ENCODE measurements at places on chromosomes 13 and 19.

- DNase-seq, result no peak
These were observed 254.5 kb upstream of the DACH1 start for GRCh38 chr13:72121466-72121865.

GRCh38 chr13:63460462-63461090 is 2044.9 kb upstream of the PCDH20 start:
- DNase-seq, result no peak

DNA sequence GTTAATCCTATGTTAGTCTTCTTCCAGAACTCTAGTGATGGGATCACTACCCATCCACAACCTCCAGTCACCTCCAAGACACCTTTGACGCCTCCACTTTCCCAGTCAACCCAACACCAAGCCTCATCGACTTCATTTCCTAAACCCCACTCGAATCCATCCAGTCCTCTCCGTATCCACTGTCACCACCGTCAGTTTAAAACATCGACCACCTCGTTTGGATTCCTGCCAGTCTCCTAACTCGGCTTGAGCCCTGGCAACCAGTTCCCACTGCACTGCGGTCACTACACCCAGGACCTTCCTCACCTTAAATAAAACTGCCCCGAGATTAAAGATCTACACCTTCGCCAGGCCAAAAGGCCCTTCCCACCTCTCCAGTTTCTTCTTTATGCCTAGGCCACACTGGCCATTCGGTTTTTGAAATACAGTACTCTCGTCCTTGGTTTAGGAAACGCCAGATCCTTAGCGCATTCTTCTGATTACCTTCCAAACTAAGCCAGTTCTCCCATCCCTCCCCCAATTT is 1.2 kb downstream of the MTIF3 start:
- DNase-seq, result no peak

DNA sequence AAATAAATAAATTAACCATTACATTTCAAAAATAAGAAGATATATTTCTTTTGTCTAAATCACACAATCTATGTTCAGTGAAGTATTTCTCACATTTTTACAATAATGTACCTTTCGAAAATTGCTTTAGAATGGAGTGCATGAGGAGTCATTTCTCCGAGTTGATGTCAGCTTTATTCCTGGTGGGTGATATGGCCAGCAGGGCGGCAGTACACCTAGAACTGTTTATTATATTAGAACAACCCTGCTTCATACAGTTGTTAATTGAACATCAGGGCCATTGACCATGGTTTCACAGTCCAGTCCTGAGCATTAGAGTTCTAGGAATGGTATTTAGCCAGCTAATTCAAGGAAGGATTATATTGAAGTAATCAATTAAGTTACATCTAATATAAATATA is 696.3 kb upstream of the SLC10A2 start:
- no peak for DNase-seq

- no peak for DNase-seq
These were observed 538 bp downstream of the ZNF428 start for GRCh38 chr19:43618921-43619261.

- no peak for DNase-seq
These were observed 3.1 kb downstream of the FGF9 start for GRCh38 chr13:21673789-21674489.

- no peak for DNase-seq
These were observed 23.3 kb upstream of the KCTD4 start for GRCh38 chr13:45224176-45224575.
